Transverse colon (tissue), 4 donors: ENCODE measurements at places on chromosomes 1 and 21. TPM values are rescaled to one million over a fixed set of nuclear protein-coding genes. Genes with fewer than 3 reads are reported as not detected.

GRCh38 chr1:209618756-209619420 lies 33.3 kb downstream of the LAMB3 start:
- no peaks in the 10 kb centered on the region for H3K27me3 ChIP-seq
- DNase-seq = no peak
- peak overlapping the region; percentile 58 for H3K27ac ChIP-seq
- H3K4me1 ChIP-seq = peaks cover 25% of the 10 kb centered on the region

- DNase-seq = peak; percentile 89
- H3K27ac ChIP-seq = peak overlapping the region; percentile 91
- no peak overlapping the region for H3K4me3 ChIP-seq
- H3K4me1 ChIP-seq = peaks cover 26% of the 10 kb centered on the region
- H3K36me3 ChIP-seq = no peaks in the 10 kb centered on the region
These were observed 10.9 kb upstream of the SESN2 start for GRCh38 chr1:28248273-28249012.

The RAP1GAP gene
- 31.0 TPM for total RNA-seq

- H3K4me3 ChIP-seq = no peak overlapping the region
- peaks cover 11% of the 10 kb centered on the region for H3K4me1 ChIP-seq
- no peak for DNase-seq
- no peaks in the 10 kb centered on the region for H3K27me3 ChIP-seq
- H3K27ac ChIP-seq = no peak overlapping the region
These were observed 28.3 kb upstream of the TNFRSF1B start for GRCh38 chr1:12138196-12139168.

DNA sequence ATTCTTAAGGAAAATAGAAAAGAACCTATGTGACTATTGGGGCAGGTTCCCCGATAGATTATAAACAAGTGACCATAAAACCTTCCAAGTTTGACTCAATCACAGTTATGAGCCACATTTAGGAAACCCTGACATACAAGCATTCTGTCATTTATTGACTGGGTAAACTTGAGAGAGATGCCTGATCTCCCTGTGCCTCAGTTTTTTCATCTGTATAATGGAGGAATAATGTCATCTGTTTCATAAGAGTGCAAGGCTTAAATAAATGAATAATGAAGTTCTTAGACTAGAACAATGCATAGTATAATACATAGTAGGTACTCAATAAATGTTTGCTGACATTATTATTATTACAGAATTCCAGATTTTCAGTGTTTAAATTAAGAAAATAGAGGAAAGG lies 18.9 kb upstream of the EEIG2 start:
- no peaks in the 10 kb centered on the region for H3K36me3 ChIP-seq
- no peak for DNase-seq
- H3K4me1 ChIP-seq = no peaks in the 10 kb centered on the region
- H3K4me3 ChIP-seq = no peak overlapping the region
- H3K27me3 ChIP-seq = no peaks in the 10 kb centered on the region
- no peak overlapping the region for H3K27ac ChIP-seq

- no peak overlapping the region for H3K4me3 ChIP-seq
- no peaks in the 10 kb centered on the region for H3K36me3 ChIP-seq
- no peaks in the 10 kb centered on the region for H3K4me1 ChIP-seq
- no peak for DNase-seq
- H3K27me3 ChIP-seq = no peaks in the 10 kb centered on the region
These were observed 285.2 kb upstream of the SGIP1 start for GRCh38 chr1:66248746-66249145.

- H3K27me3 ChIP-seq = no peaks in the 10 kb centered on the region
- H3K36me3 ChIP-seq = no peaks in the 10 kb centered on the region
- H3K4me3 ChIP-seq = no peak overlapping the region
- H3K4me1 ChIP-seq = peaks cover 29% of the 10 kb centered on the region
These were observed 97.2 kb upstream of the ARTN start for GRCh38 chr1:43836267-43836951.

The CAMK2N1 gene
- 79.8 TPM for total RNA-seq

The SPATA45 gene
- not detected for total RNA-seq

GRCh38 chr1:101474039-101474665 lies 237.3 kb downstream of the S1PR1 start:
- no peaks in the 10 kb centered on the region for H3K27me3 ChIP-seq
- no peak for DNase-seq
- H3K27ac ChIP-seq = no peak overlapping the region

- H3K27me3 ChIP-seq = no peaks in the 10 kb centered on the region
- no peak overlapping the region for H3K4me3 ChIP-seq
These were observed 33.3 kb upstream of the CSF1 start for GRCh38 chr1:109877317-109877771.

- no peak overlapping the region for H3K27ac ChIP-seq
- no peak overlapping the region for H3K4me3 ChIP-seq
- no peak for DNase-seq
These were observed 256.4 kb downstream of the PRDM2 start for GRCh38 chr1:13956393-13956792.

The SDC3 gene
- 35.4 TPM for total RNA-seq

DNA sequence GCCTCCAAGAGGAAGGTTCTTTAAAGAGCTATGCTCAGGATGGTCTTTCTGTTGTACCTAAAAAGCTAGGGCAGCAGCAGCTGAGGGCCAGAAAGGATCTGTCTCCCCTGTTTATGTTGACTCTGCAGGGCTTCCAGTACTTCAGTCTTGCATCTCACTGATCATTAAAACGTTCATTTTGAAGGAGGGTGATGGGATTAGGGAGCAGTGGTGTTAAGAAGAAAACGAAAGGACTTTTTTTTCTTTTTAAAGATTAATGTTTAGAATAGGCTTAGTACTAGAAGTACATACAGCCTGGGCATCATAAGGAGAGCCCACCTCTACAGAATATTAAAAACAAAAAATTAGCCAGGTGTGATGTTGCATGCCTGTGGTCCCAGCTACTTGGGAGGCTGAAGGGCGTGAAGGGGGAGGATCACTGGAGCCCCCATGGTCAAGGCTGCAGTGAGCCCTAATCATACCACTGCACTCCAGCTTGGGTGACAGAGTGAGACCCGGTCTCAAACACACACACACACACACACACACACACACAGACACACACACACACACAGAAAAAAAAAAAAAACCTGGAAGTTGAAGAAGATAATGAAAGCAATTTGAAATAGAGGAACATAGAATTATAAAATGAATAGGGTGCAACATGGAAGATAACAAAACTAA lies 2.9 kb downstream of the CR1L start:
- no peak overlapping the region for H3K27ac ChIP-seq
- no peak overlapping the region for H3K4me3 ChIP-seq
- no peaks in the 10 kb centered on the region for H3K36me3 ChIP-seq
- DNase-seq = no peak
- no peaks in the 10 kb centered on the region for H3K27me3 ChIP-seq

- peaks cover 6% of the 10 kb centered on the region for H3K4me1 ChIP-seq
- H3K4me3 ChIP-seq = no peak overlapping the region
- no peak for DNase-seq
- no peaks in the 10 kb centered on the region for H3K36me3 ChIP-seq
- H3K27me3 ChIP-seq = no peaks in the 10 kb centered on the region
- H3K27ac ChIP-seq = no peak overlapping the region
These were observed 11.1 kb downstream of the PRXL2B start for GRCh38 chr1:2597441-2598328.

The CENPL gene
- not detected for total RNA-seq

DNA sequence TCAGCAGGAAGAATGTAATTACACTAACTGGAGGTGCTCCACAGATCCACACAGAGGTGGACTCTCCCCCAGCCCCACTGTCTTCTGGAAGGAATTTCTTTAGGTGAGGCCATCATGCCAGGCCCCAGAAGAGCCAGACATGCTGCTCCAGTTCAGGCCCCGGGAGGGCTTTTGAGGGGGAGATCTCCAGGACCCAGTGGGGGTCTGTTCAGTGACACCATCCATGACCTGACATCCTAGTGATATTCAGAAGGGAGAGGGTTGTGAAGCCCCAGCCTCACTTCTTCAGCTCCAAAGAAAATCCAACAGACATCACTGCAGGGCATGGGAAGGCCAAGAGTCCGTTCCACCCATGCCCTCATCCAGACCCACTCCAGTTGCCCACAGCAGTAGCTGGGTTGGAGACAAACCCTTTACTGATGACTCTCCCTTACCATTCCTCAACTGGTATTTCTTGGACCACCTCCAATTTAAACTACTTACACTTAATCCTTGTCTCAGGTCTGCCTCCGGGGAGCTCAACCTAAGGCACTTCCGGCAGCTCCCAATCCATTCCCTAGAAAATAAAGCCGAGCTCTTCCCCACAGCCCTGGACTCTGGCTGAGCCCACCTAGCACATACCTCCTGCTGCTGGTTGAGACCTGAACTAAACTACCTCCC lies 39.2 kb downstream of the CSMD2 start:
- H3K36me3 ChIP-seq = no peaks in the 10 kb centered on the region
- H3K27ac ChIP-seq = no peak overlapping the region
- no peak for DNase-seq
- no peaks in the 10 kb centered on the region for H3K4me1 ChIP-seq
- H3K4me3 ChIP-seq = no peak overlapping the region

GRCh38 chr1:208433971-208434370 lies 189.8 kb upstream of the PLXNA2 start:
- H3K4me1 ChIP-seq = no peaks in the 10 kb centered on the region
- H3K36me3 ChIP-seq = no peaks in the 10 kb centered on the region
- no peak overlapping the region for H3K27ac ChIP-seq
- no peak for DNase-seq

- H3K4me1 ChIP-seq = peaks cover 9% of the 10 kb centered on the region
- no peak for DNase-seq
- H3K27me3 ChIP-seq = no peaks in the 10 kb centered on the region
- H3K36me3 ChIP-seq = peaks cover 11% of the 10 kb centered on the region
These were observed 54.0 kb downstream of the AHDC1 start for GRCh38 chr1:27549807-27550408.

DNA sequence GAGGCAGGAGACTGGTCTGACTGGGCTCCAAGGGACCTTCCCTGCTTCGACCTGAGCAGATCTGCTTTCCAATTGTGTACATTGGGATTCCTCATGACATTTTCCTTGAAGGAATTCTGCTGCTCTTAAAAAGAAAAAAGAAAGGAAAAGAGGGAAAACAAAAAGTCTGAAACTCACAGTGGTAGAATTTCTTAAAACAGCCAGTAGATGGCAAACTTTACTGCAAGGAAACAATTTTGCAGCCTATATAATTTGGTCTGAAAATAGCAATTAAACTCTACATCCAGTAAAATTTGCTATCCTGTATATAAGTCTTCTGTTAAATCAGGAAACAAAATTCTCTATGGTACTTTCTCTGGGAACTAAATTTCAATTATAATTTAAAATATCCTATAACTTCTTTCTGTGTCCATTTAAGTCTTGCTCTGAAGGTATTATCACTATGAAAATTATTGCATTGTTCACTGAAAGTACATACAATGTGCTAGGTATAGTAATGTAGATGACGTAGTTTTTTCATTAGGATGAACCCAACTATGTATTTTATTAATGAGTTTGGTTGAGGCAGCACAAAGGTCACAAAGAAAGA lies 59.8 kb downstream of the CRB1 start:
- no peaks in the 10 kb centered on the region for H3K27me3 ChIP-seq
- H3K36me3 ChIP-seq = no peaks in the 10 kb centered on the region
- H3K4me1 ChIP-seq = no peaks in the 10 kb centered on the region
- H3K27ac ChIP-seq = no peak overlapping the region
- DNase-seq = no peak

DNA sequence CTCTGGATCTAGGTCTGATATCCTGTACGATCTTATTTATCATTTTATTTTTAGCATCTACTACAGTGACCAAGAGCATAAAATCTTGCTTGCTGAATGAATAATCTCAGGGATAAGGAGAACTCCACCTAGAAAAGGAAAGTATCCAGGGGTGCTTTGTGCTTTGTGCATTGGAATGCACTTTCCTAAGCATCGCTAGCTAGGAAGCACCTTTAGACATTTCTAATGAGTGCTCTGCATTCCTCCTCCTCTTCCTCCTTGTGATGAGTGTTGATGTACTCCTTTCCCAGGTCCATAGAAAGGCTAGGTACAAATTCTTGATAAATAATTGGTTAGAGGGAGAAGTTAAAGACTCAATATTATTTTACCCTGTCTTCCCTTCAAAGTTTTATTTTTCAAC lies 31.4 kb downstream of the TCEANC2 start:
- no peak overlapping the region for H3K27ac ChIP-seq
- H3K4me3 ChIP-seq = no peak overlapping the region
- H3K27me3 ChIP-seq = no peaks in the 10 kb centered on the region
- no peaks in the 10 kb centered on the region for H3K36me3 ChIP-seq
- no peaks in the 10 kb centered on the region for H3K4me1 ChIP-seq

The VTCN1 gene
- not detected for total RNA-seq

The KCNE2 gene
- not detected for total RNA-seq

DNA sequence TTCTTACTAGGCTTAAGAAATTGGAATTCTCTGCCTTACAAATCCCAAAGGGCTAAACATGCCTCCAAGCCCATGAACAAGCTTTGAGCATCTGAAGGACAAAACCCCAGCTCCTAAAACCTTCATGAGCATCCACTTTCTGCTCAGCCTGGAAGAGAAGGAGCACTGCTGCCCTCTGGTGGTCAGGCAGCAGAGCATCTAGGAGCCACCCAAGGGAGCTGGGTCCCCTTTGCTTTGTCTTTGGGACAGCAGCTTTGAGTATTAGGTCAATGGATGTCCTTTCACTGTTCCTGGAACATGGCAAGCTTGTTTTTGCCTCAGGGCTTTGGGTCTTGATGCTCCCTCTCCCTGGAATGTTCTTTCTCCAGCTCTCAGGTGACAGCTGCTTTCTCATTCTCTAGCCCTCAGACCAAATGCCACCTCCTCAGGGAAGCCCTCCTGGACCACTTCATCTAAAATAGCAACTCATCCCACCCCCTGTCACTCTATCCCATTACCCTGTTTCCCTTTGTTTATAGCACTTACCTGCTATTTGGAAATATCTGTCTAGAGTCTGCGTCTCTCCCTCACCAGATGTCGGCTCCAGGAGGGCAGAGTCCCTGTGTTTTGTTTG lies 25.7 kb downstream of the RAB7B start:
- no peaks in the 10 kb centered on the region for H3K27me3 ChIP-seq
- no peaks in the 10 kb centered on the region for H3K36me3 ChIP-seq
- peak; percentile 68 for DNase-seq
- no peaks in the 10 kb centered on the region for H3K4me1 ChIP-seq
- H3K4me3 ChIP-seq = no peak overlapping the region
- no peak overlapping the region for H3K27ac ChIP-seq

GRCh38 chr1:240734001-240734400 lies 122.0 kb upstream of the GREM2 start:
- DNase-seq = no peak
- no peak overlapping the region for H3K27ac ChIP-seq
- no peaks in the 10 kb centered on the region for H3K27me3 ChIP-seq
- no peaks in the 10 kb centered on the region for H3K4me1 ChIP-seq

GRCh38 chr1:234779160-234779538 lies 169.2 kb upstream of the IRF2BP2 start:
- H3K4me1 ChIP-seq = no peaks in the 10 kb centered on the region
- no peak for DNase-seq
- no peak overlapping the region for H3K4me3 ChIP-seq
- no peak overlapping the region for H3K27ac ChIP-seq
- no peaks in the 10 kb centered on the region for H3K36me3 ChIP-seq
- H3K27me3 ChIP-seq = peaks cover 21% of the 10 kb centered on the region

The PRELP gene
- total RNA-seq = 26.9 TPM

- H3K27me3 ChIP-seq = no peaks in the 10 kb centered on the region
- DNase-seq = no peak
- no peak overlapping the region for H3K4me3 ChIP-seq
- no peak overlapping the region for H3K27ac ChIP-seq
- H3K4me1 ChIP-seq = no peaks in the 10 kb centered on the region
These were observed 30.0 kb downstream of the CDK18 start for GRCh38 chr1:205534444-205534985.

The NID1 gene
- 60.3 TPM for total RNA-seq

- H3K36me3 ChIP-seq = peaks cover 9% of the 10 kb centered on the region
- H3K4me3 ChIP-seq = no peak overlapping the region
- DNase-seq = no peak
- no peak overlapping the region for H3K27ac ChIP-seq
- no peaks in the 10 kb centered on the region for H3K27me3 ChIP-seq
- H3K4me1 ChIP-seq = no peaks in the 10 kb centered on the region
These were observed 3.5 kb upstream of the GBP7 start for GRCh38 chr1:89179343-89179742.
